ENCODE measurements at places on chromosomes 7 and 10. TPM values are rescaled to one million over a fixed set of nuclear protein-coding genes. Genes with fewer than 3 reads are reported as not detected.

Gene HOXA10
- 8.3 TPM for total RNA-seq

Gene PLPP4
- total RNA-seq = 0.35 TPM

Gene GFRA1
- total RNA-seq = 8.4 TPM

Gene RASSF4
- 5.0 TPM for total RNA-seq

Gene OR6B1
- total RNA-seq = not detected

Gene TMEM176A
- 0.09 TPM for total RNA-seq

Gene GPR26
- not detected for total RNA-seq

Gene SLC35G1
- total RNA-seq = 8.2 TPM

Gene CLDN4
- 5.8 TPM for total RNA-seq

Gene FOXI2
- not detected for total RNA-seq

Gene HTR7
- total RNA-seq = 0.39 TPM

Gene VPS41
- total RNA-seq = 29.6 TPM

Gene GET4
- 52.5 TPM for total RNA-seq

Gene C10orf53
- not detected for total RNA-seq

Gene MINPP1
- total RNA-seq = 27.1 TPM

Gene OR2A1
- not detected for total RNA-seq

Gene SPDYE2B
- not detected for total RNA-seq

Gene PRSS37
- not detected for total RNA-seq

Gene RPEL1
- total RNA-seq = not detected

Gene TMEM196
- not detected for total RNA-seq

Gene DLX6
- not detected for total RNA-seq

Gene HOXA3
- total RNA-seq = 6.2 TPM

Gene SFRP5
- total RNA-seq = 3.3 TPM

Gene AGR2
- 120 TPM for total RNA-seq

Gene PHTF2
- 17.6 TPM for total RNA-seq

Gene BTBD16
- total RNA-seq = 0.43 TPM

Gene MAP3K8
- 10.4 TPM for total RNA-seq

Gene ZNF722
- total RNA-seq = not detected

Gene DRGX
- not detected for total RNA-seq

Gene PTN
- total RNA-seq = not detected

Gene ACSM6
- total RNA-seq = not detected

Gene LBX1
- not detected for total RNA-seq

Gene GTPBP4
- 99.1 TPM for total RNA-seq
